ENCODE measurements at places on chromosomes 1 and 21. TPM values are rescaled to one million over a fixed set of nuclear protein-coding genes. Genes with fewer than 3 reads are reported as not detected.

The SPATA46 gene
- total RNA-seq, result not detected

The KCNA3 gene
- 84.9 TPM for total RNA-seq

The MRPS14 gene
- 34.1 TPM for total RNA-seq

The SEMA4A gene
- 21.5 TPM for total RNA-seq

The DNASE2B gene
- not detected for total RNA-seq

The PIGC gene
- total RNA-seq, result 24.5 TPM

The VAMP4 gene
- 31.3 TPM for total RNA-seq

The GNG4 gene
- total RNA-seq, result 0.18 TPM

The GNPAT gene
- total RNA-seq, result 44.6 TPM

The MX2 gene
- 167 TPM for total RNA-seq

The NPHS2 gene
- not detected for total RNA-seq

DNA sequence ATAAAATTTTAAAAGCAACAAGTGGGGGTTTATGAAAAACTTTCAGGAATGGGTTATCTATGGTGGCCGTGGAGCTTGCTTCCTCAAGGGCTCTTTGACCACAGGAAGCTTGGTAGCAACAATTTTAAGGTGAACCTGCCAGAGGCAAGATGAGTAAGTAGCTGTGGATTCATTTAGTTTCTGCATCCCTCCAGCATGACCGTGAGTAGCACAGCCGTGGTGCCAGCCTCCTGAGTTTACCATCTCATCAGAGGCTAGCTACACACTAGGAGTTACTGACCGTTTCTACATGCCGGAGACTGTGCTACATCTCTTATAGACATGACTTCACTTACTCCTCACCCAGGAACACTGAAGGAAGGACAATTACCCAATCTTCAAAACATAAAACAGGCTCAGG, 30.1 kb upstream of the PLEKHG5 start:
- H3K4me1 ChIP-seq, result peaks cover 2% of the 10 kb centered on the region
- no peak overlapping the region for H3K27ac ChIP-seq
- no peak overlapping the region for H3K4me3 ChIP-seq
- peaks cover 22% of the 10 kb centered on the region for H3K36me3 ChIP-seq

- no peaks in the 10 kb centered on the region for H3K36me3 ChIP-seq
- no peak overlapping the region for H3K4me3 ChIP-seq
- peaks cover 19% of the 10 kb centered on the region for H3K27me3 ChIP-seq
- no peak for DNase-seq
Observed at GRCh38 chr1:10975567-10976326, 36.7 kb upstream of the TARDBP start.

DNA sequence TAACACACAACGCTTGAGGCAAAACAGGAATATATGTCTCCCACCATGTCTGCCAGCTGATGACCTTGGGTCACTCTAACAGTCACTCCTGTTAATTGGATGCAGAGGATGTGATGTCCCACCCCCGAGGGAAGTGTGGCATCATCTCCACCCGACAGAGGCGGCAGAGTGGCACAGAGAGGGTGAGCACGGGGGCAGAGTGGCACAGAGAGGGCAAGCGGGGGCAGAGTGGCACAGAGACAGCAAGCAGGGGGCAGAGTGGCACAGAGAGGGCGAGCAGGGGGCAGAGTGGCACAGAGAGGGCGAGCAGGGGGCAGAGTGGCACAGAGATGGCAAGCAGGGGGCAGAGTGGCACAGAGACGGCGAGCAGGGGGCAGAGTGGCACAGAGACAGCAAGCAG, 44.3 kb downstream of the DISP3 start:
- no peaks in the 10 kb centered on the region for H3K27me3 ChIP-seq
- no peak overlapping the region for H3K4me3 ChIP-seq

- no peak for DNase-seq
- H3K4me1 ChIP-seq, result no peaks in the 10 kb centered on the region
- no peak overlapping the region for H3K27ac ChIP-seq
- no peak overlapping the region for H3K4me3 ChIP-seq
- H3K36me3 ChIP-seq, result no peaks in the 10 kb centered on the region
Observed at GRCh38 chr1:68377098-68377497, 72.7 kb downstream of the RPE65 start.

DNA sequence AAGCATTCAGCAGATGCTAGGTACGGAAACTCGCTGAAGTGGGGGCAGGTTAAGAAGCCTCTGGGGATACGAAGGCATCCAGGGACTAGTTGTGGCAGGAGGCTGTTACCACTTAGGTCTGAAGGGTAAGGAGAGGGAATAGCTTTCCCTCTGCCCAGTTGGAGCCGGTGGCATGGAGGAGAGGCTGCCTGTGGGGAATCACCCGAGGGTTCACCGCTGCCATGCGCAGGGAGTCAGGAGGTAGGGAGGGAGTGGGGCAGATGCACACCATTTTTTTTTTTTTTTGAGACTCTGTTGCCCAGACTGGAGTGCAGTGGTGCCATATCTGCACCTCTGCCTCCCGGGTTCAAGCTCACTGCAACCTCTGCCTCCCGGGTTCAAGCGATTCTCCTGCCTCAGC, 6.1 kb downstream of the PCSK9 start:
- DNase-seq, result no peak
- H3K27me3 ChIP-seq, result peaks cover 22% of the 10 kb centered on the region
- no peaks in the 10 kb centered on the region for H3K4me1 ChIP-seq
- H3K4me3 ChIP-seq, result no peak overlapping the region
- H3K27ac ChIP-seq, result no peak overlapping the region
- H3K36me3 ChIP-seq, result no peaks in the 10 kb centered on the region

- peaks cover 7% of the 10 kb centered on the region for H3K4me1 ChIP-seq
- DNase-seq, result no peak
- no peak overlapping the region for H3K27ac ChIP-seq
- no peaks in the 10 kb centered on the region for H3K36me3 ChIP-seq
- no peak overlapping the region for H3K4me3 ChIP-seq
Observed at GRCh38 chr1:98304888-98305287, 356.6 kb upstream of the SNX7 start.

GRCh38 chr1:43442756-43443155, 11.0 kb downstream of the HYI start:
- no peaks in the 10 kb centered on the region for H3K27me3 ChIP-seq
- no peak overlapping the region for H3K27ac ChIP-seq
- DNase-seq, result no peak
- H3K4me3 ChIP-seq, result no peak overlapping the region

DNA sequence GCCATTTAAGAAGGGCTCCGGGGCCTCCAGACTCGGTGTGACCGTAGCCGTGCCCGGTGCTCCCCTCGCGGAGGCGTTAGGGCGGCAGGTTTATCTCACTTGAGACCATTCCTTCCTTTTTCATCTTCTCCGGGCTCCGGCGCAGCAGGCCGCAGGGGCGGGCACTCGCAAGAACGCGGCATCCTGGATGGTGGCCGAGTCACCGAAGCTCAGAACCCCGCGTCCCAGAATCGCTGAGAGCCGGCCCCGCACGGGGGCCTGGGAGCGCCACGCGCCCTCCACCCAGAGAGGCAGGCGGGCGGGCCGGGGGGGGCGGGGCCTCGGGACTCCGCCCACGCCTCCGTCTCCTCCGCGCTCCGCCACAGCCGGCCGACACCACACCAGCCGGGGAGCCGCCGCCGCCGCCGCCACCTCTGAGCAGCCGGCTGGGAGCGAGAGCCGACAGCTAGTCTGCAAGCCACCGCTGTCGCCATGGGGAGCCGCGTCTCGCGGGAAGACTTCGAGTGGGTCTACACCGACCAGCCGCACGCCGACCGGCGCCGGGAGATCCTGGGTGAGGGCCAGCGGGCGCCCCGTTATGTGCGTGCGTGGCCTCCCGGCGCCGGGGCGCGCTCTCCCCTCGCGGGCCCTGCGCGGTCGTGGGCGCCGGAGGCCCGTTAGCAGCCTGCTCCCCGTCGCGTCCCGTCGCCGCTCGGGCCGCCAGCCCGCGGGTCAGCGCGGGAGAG, at the start of gene DEGS1:
TSS of gene DEGS1 (plus strand) at position 375 of the 725 bp plus-strand sequence. CDS start at position 472, 97 bp downstream.
- DNase-seq, result peak; percentile 88
- peak within 1 kb of the TSS; percentile 90 for H3K27ac ChIP-seq
- peaks cover 34% of the 10 kb centered on the region for H3K36me3 ChIP-seq
- peak within 1 kb of the TSS; percentile 93 for H3K4me3 ChIP-seq
- H3K27me3 ChIP-seq, result no peaks in the 10 kb centered on the region

- H3K27me3 ChIP-seq, result peaks cover 5% of the 10 kb centered on the region
- H3K4me3 ChIP-seq, result no peak overlapping the region
- H3K27ac ChIP-seq, result no peak overlapping the region
- DNase-seq, result no peak
Observed at GRCh38 chr1:237503292-237503691, 387.4 kb downstream of the ZP4 start.

GRCh38 chr21:33055991-33056390, 13.9 kb upstream of the OLIG1 start:
- peaks cover 41% of the 10 kb centered on the region for H3K27me3 ChIP-seq
- no peak overlapping the region for H3K27ac ChIP-seq
- H3K36me3 ChIP-seq, result no peaks in the 10 kb centered on the region
- DNase-seq, result no peak
- no peak overlapping the region for H3K4me3 ChIP-seq
- H3K4me1 ChIP-seq, result no peaks in the 10 kb centered on the region

DNA sequence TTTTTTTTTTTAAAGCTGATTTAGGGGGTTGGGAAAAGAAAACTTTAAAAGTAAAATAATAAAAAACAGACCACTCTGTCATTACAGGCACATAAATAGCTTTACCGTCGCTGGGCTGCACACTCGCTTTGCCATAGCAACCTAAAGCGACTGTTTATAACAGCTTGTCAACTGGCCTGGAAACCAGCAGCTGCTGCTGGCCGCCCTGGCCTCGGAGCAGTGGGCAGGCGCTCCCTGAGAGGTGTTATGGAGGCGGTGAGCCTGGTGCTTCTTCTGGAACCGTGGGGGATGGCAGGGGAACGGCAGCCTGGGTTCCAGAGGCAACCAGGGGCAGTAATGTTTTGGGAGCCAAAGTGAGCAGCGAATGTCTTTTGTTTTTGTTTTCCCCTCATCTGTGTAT, 45.7 kb downstream of the ATP2B4 start:
- H3K4me3 ChIP-seq, result no peak overlapping the region
- peaks cover 84% of the 10 kb centered on the region for H3K4me1 ChIP-seq
- DNase-seq, result no peak
- no peaks in the 10 kb centered on the region for H3K27me3 ChIP-seq

- H3K27me3 ChIP-seq, result no peaks in the 10 kb centered on the region
- no peaks in the 10 kb centered on the region for H3K36me3 ChIP-seq
- H3K27ac ChIP-seq, result no peak overlapping the region
- no peaks in the 10 kb centered on the region for H3K4me1 ChIP-seq
Observed at GRCh38 chr1:79667848-79668696, 661.5 kb upstream of the ADGRL4 start.

GRCh38 chr1:200139661-200140250, 112.2 kb downstream of the NR5A2 start:
- H3K4me1 ChIP-seq, result no peaks in the 10 kb centered on the region
- peaks cover 2% of the 10 kb centered on the region for H3K27me3 ChIP-seq
- H3K4me3 ChIP-seq, result no peak overlapping the region
- no peak for DNase-seq

GRCh38 chr1:57860931-57861565, 437.2 kb upstream of the DAB1 start:
- H3K27me3 ChIP-seq, result no peaks in the 10 kb centered on the region
- no peaks in the 10 kb centered on the region for H3K4me1 ChIP-seq
- H3K4me3 ChIP-seq, result no peak overlapping the region
- no peaks in the 10 kb centered on the region for H3K36me3 ChIP-seq
- H3K27ac ChIP-seq, result no peak overlapping the region

DNA sequence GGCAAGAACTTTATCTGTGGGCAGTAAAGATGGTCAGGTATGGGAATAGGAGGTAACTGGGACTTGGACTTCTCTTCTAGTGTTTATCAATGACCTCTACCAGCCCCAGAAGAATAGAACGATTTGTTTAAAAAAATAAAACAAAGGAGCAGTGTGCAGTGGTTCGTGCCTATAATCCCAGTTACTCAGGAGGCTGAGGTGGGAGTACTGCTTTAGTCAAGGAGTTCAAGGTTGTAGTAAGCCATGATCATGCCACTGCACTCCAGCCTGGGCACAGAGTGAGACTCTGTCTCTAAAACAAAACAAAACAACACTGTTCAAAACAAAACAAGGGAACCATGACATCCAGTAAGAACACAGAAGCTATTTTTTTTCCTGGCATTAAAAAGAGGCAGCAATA, 4.3 kb downstream of the RNF19B start:
- H3K4me3 ChIP-seq, result no peak overlapping the region
- peaks cover 65% of the 10 kb centered on the region for H3K4me1 ChIP-seq
- peaks cover 27% of the 10 kb centered on the region for H3K36me3 ChIP-seq

GRCh38 chr1:209651138-209651587, 1.1 kb downstream of the LAMB3 start:
- H3K27ac ChIP-seq, result peak overlapping the region; percentile 64
- peaks cover 3% of the 10 kb centered on the region for H3K36me3 ChIP-seq
- no peak overlapping the region for H3K4me3 ChIP-seq
- DNase-seq, result peak; percentile 88

DNA sequence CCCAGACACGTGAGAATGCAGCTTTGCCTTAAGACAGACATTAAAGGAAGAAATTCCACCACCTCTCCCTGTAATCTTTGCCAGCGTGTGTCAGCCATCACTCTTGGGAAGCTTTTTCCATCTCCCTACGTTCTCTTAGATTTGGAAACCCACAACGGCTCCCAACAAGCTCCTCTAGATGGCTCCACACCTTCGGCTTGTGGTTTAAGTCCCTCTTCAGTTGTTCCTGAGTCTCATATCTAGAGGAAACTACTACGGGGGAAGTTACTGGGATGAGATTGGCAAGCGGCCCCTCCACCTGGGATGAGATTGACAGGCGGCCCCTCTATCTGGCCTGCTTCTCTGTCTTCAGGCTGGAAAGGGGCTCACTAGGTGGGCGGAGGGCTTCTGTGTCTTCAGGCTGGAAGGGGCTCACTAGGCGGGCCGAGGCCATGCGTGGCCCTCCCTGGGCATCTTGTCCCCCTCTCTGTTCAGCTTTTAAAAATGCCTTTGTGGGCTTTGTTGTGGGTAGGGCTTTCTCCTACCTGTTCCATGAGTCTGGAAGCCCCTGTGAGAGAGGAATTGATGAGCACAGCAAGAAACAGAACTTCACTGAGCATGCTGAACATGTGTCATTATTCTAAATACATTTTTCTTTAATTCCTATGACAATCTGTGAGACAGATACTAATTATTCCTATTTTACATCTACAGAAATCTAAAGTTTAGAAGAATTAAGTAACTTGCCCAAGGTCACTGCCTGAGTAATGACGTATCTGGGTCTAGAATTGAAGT, 670.5 kb downstream of the KIF26B start:
- H3K4me1 ChIP-seq, result no peaks in the 10 kb centered on the region
- no peak for DNase-seq
- no peaks in the 10 kb centered on the region for H3K36me3 ChIP-seq
- H3K27ac ChIP-seq, result no peak overlapping the region
- H3K27me3 ChIP-seq, result no peaks in the 10 kb centered on the region

GRCh38 chr1:150529017-150529416, 13.5 kb downstream of the FALEC start:
- H3K27ac ChIP-seq, result no peak overlapping the region
- no peak for DNase-seq
- H3K36me3 ChIP-seq, result no peaks in the 10 kb centered on the region
- no peaks in the 10 kb centered on the region for H3K4me1 ChIP-seq

DNA sequence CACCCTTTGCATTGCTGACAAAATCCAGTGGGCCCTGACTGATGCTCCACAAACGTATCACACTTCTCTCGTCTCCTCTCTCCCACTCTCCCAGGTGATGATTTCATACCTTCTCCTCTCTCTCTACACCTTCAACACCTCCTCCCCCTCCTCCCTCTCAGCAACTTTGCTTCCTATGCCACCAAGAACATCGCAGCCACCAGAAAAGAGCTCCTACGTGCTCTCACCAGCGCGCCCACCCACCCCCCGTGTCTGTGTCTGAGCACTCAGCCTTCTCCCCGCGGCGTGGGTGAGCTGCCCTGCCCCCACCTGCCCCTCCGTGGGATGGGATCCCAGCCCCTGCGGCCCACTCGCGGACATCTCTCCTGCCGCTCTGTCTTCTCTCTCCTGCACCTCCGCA, 55.1 kb upstream of the COX20 start:
- no peak overlapping the region for H3K27ac ChIP-seq
- H3K36me3 ChIP-seq, result no peaks in the 10 kb centered on the region
- no peaks in the 10 kb centered on the region for H3K27me3 ChIP-seq
- H3K4me1 ChIP-seq, result no peaks in the 10 kb centered on the region
- no peak overlapping the region for H3K4me3 ChIP-seq
- no peak for DNase-seq
